Upper lobe of right lung (tissue), 1 donor: ENCODE measurements at places on chromosomes 16 and 17. TPM values are rescaled to one million over a fixed set of nuclear protein-coding genes. Genes with fewer than 3 reads are reported as not detected.

- no peaks in the 10 kb centered on the region for H3K36me3 ChIP-seq
- no peak for DNase-seq
- no peaks in the 10 kb centered on the region for H3K27me3 ChIP-seq
- no peak overlapping the region for H3K4me3 ChIP-seq
- H3K4me1 ChIP-seq: peaks cover 17% of the 10 kb centered on the region
Observed at GRCh38 chr17:49337884-49338283, 24.2 kb downstream of the ZNF652 start.

GRCh38 chr17:75124041-75124818 lies 7.3 kb downstream of the NT5C start:
- H3K27ac ChIP-seq: peak overlapping the region; percentile 72
- H3K4me1 ChIP-seq: peaks cover 14% of the 10 kb centered on the region

GRCh38 chr16:83143788-83144187 lies 517.0 kb downstream of the CDH13 start:
- no peak overlapping the region for H3K27ac ChIP-seq
- no peak for DNase-seq
- H3K4me3 ChIP-seq: no peak overlapping the region
- H3K4me1 ChIP-seq: no peaks in the 10 kb centered on the region
- no peaks in the 10 kb centered on the region for H3K36me3 ChIP-seq

DNA sequence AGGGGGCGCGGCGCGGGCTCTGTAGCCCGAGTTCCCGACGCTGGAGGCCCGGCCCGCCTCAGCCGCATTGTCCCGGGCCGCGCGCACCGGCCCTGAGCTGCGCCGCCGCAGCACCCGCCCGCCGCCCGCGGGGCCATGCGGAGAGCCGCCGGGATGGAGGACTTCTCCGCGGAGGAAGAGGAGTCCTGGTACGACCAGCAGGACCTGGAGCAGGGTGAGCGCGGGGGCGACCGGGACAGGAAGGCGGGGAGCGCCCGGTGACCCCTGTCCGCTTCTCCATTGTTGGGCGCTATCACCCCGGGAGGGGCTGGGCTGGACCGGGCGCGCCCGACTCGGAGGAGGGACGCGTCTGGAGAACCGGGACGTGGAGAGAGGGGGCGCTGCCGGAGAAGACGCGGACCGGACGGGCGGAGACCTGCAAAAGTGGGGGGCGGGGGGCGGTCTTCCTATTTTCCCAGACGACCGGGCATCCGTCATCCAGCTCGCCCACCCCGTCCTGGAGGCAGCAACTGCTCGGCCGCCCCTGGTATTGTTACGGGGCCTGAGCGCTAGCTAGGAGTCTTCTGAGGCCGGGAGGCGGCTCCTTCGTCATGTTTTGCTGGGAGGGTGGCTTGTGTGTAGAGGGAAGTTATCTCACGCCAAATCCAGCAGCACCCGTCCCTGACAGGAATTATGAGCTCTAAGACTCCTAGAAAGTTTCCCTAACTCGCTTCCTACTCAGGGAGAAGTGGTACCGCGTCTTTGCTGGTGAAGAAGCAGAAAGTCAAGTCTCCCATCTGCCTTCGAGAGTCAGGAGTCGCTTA lies 678 bp downstream of the CDR2L start:
- peaks cover 17% of the 10 kb centered on the region for H3K4me1 ChIP-seq
- no peaks in the 10 kb centered on the region for H3K36me3 ChIP-seq
- H3K27ac ChIP-seq: peak overlapping the region; percentile 89
- H3K27me3 ChIP-seq: no peaks in the 10 kb centered on the region

- H3K36me3 ChIP-seq: no peaks in the 10 kb centered on the region
- peak overlapping the region; percentile 42 for H3K27ac ChIP-seq
- peaks cover 21% of the 10 kb centered on the region for H3K4me1 ChIP-seq
- no peak for DNase-seq
Observed at GRCh38 chr17:80663781-80664206, 119.2 kb downstream of the RPTOR start.

DNA sequence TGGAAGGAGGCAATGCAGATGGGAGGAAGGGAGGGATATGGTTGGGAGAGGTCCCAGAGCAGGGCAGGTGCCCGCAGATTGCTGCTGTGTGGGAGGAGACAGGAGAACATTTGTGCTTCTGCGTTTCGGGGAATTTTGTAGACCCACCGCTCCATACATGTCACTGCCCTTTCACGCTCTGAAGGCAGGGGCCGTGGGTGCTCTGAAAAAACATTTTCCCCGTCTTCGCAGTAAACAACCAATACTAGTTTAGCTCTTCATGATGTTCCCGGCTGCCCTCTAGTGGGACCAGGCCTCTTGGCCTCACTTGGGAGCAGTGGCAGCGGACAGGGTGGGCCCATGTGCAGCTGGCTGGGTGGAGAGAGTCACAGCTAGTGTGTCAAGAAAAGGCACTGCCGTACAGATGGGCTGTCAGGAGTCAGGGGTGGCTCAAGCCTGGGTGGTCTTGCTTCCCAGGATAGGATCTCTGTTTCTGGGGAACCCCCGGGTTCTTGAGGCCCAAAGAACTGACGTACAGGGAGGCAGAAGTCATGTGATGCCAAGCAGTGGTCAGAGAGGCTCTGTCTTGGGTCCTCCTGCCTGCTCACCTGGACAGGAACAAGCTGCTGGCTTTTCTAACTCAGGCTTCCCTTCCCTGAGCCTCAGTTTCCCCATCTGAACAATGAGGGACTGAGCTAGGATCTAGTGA lies 46.5 kb upstream of the CPNE2 start:
- H3K27ac ChIP-seq: no peak overlapping the region
- peaks cover 8% of the 10 kb centered on the region for H3K36me3 ChIP-seq
- no peaks in the 10 kb centered on the region for H3K27me3 ChIP-seq
- H3K4me1 ChIP-seq: peaks cover 15% of the 10 kb centered on the region
- H3K4me3 ChIP-seq: no peak overlapping the region

DNA sequence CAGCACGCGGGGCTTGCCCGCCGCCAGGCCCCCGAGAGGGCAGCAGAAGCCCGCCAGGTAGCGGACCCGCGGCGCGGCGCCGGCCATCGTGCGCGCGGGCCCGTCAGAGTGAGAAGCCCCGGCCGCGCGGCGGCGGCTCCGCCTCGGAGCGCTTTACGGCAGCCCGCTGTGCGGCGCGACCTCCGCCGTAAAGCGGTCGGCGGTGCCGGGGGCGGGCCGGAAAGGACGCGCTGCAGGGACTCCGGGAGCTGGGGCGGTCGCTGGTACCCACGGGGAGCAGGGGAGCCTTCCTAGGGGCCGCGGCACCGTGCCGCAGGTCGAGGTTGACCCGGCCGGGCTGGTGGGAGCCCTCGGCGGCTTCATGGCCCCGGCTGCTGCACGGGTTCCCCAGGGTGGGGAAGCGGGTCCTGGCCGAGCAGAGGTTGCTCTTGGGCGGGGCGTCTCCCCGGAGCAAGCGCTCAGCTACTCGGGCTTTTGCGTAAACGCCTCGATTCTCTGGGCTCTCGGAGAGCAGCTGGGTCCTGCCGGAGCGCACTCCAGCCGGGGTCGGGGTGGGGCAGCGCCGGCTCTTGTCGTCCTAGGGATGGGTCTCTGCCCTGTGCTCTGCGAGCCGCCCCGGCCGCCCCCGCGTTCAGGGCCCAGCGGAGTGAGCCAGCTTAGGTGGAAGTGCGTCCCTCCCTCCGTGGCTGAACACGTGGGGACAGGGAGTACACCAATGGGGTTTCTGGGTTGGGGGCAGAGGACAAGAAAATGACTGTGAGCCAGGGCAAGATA lies at the start of gene FAAP100:
FAAP100 (minus strand) TSS at position 110 of the 774 bp plus-strand sequence; CDS start at position 87, 23 bp downstream.
- peaks cover 37% of the 10 kb centered on the region for H3K36me3 ChIP-seq
- H3K27ac ChIP-seq: peak within 1 kb of the TSS; percentile 79
- peak within 1 kb of the TSS; percentile 99 for H3K4me3 ChIP-seq

DNA sequence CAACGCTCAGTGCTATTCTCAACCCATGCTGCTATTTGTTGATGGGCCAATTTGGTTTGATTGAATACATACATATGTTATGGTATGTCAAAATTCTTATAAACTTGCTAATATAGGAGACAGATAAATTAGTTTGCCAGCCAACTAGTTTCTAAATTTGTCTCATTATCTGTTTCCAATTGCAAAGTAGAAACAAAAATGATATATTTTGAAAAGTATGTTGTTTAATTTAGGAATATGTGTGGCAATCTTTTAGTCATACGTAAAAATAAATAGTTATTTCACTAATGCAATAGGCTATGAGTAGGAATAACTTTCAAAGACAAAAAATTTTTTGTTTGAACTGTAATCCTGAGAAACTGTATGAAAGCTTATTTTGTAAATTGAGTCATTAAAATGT lies 210.6 kb upstream of the KCNJ16 start:
- no peak overlapping the region for H3K4me3 ChIP-seq
- H3K27ac ChIP-seq: no peak overlapping the region
- H3K36me3 ChIP-seq: no peaks in the 10 kb centered on the region
- no peaks in the 10 kb centered on the region for H3K4me1 ChIP-seq
- no peaks in the 10 kb centered on the region for H3K27me3 ChIP-seq
- DNase-seq: no peak

- no peak for DNase-seq
- H3K4me1 ChIP-seq: peaks cover 55% of the 10 kb centered on the region
- H3K36me3 ChIP-seq: no peaks in the 10 kb centered on the region
- H3K27ac ChIP-seq: no peak overlapping the region
- H3K27me3 ChIP-seq: no peaks in the 10 kb centered on the region
Observed at GRCh38 chr16:69402439-69402838, 16.6 kb upstream of the TERF2 start.

- peak; percentile 19 for DNase-seq
- H3K4me1 ChIP-seq: no peaks in the 10 kb centered on the region
- H3K4me3 ChIP-seq: no peak overlapping the region
- H3K36me3 ChIP-seq: no peaks in the 10 kb centered on the region
Observed at GRCh38 chr17:21418446-21419298, 42.5 kb downstream of the KCNJ12 start.

DNA sequence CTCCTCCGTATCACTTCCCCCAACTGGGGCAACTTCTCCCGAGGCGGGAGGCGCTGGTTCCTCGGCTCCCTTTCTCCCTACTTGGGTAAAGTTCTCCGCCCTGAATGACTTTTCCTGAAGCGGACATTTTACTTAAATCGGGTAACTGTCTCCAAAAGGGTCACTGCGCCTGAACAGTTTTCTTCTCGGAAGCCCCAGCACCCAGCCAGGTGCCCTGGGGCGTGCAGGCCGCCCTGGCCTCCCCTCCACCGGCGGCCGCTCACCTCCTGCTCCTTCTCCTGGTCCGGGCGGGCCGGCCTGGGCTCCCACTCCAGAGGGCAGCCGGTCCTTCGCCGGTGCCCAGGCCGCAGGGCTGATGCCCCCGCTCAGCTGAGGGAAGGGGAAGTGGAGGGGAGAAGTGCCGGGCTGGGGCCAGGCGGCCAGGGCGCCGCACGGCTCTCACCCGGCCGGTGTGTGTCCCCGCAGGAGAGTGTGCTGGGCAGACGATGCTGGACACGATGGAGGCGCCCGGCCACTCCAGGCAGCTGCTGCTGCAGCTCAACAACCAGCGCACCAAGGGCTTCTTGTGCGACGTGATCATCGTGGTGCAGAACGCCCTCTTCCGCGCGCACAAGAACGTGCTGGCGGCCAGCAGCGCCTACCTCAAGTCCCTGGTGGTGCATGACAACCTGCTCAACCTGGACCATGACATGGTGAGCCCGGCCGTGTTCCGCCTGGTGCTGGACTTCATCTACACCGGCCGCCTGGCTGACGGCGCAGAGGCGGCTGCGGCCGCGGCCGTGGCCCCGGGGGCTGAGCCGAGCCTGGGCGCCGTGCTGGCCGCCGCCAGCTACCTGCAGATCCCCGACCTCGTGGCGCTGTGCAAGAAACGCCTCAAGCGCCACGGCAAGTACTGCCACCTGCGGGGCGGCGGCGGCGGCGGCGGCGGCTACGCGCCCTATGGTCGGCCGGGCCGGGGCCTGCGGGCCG lies 1.6 kb downstream of the HIC1 start:
- peaks cover 48% of the 10 kb centered on the region for H3K4me1 ChIP-seq
- peaks cover 13% of the 10 kb centered on the region for H3K36me3 ChIP-seq
- H3K27me3 ChIP-seq: peaks cover under 1% of the 10 kb centered on the region
- no peak for DNase-seq

- no peak overlapping the region for H3K27ac ChIP-seq
- H3K4me1 ChIP-seq: no peaks in the 10 kb centered on the region
- no peak for DNase-seq
- no peak overlapping the region for H3K4me3 ChIP-seq
- no peaks in the 10 kb centered on the region for H3K36me3 ChIP-seq
- peaks cover 20% of the 10 kb centered on the region for H3K27me3 ChIP-seq
Observed at GRCh38 chr16:88550246-88550661, 19.9 kb upstream of the ZC3H18 start.

DNA sequence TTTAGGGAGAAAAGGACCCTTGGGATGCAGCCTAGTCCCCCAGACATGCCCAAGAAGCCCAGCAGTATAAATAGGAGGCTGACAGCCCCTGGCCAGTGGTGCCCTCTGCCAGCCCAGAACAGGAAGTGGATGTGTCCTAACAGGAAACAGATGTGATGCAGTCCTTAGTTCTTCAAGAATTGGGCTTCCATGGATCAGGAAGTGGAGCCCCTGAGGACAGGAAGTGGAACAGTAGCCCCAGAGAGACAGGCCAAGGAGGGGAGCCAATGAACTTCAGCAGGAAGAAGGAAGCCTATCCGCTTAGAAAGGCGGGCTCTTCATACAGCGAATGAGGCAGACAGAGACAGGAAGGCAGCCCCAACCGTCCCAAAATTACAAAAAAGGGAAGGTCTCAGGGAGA lies 7.2 kb downstream of the CTF1 start:
- no peak overlapping the region for H3K4me3 ChIP-seq
- H3K27me3 ChIP-seq: no peaks in the 10 kb centered on the region
- H3K4me1 ChIP-seq: peaks cover 21% of the 10 kb centered on the region
- no peak for DNase-seq
- no peaks in the 10 kb centered on the region for H3K36me3 ChIP-seq
- H3K27ac ChIP-seq: peak overlapping the region; percentile 84

DNA sequence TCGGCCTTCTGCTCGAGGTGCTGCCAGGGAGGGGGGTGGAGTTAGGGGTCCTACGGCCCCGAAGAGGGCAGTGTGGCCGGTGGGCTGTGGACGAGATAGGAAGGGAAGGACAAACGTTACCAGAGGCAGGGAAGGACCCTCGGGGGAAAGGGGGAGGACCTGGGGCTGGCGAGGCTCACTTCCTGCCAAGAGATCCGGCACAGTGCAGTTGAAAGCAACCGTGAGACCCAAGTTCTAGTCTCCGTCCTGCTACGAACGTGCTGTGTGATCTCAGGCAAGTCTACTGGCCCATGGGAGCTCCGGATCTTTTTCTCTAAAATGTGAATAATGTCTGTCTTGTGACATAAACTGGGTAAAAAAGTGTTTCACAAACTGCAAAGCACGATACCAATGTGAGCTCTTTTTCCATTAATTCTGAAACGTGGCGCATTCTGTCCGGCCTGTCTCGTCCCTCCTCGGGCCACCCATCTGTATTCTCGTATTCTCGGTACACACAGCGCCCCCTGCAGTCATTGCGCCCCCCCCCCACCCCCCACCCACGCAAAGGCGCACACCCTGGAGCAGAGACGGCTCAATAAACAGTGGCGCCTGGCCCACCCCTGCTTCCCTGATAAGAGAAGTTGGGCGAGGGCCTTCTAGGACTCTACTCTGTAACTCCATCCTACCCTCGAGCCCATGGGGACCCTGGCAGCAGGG lies 8.8 kb downstream of the CYGB start:
- no peaks in the 10 kb centered on the region for H3K36me3 ChIP-seq
- DNase-seq: no peak
- H3K27me3 ChIP-seq: no peaks in the 10 kb centered on the region
- H3K4me1 ChIP-seq: peaks cover 62% of the 10 kb centered on the region

The ARL2BP gene
- total RNA-seq: 60.0 TPM

The ZNF764 gene
- 10.6 TPM for total RNA-seq

The OR1A1 gene
- not detected for total RNA-seq

The SCNN1B gene
- 50.3 TPM for total RNA-seq

The PRM3 gene
- total RNA-seq: not detected

The MYH2 gene
- 1.0 TPM for total RNA-seq

The ASIC2 gene
- not detected for total RNA-seq

The CD300LB gene
- total RNA-seq: 1.3 TPM

The ZNF319 gene
- total RNA-seq: 10.6 TPM

The TPSD1 gene
- 9.4 TPM for total RNA-seq

The DOC2B gene
- total RNA-seq: 13.7 TPM
